ENCODE measurements at places on chromosomes 7 and 10.

DNA sequence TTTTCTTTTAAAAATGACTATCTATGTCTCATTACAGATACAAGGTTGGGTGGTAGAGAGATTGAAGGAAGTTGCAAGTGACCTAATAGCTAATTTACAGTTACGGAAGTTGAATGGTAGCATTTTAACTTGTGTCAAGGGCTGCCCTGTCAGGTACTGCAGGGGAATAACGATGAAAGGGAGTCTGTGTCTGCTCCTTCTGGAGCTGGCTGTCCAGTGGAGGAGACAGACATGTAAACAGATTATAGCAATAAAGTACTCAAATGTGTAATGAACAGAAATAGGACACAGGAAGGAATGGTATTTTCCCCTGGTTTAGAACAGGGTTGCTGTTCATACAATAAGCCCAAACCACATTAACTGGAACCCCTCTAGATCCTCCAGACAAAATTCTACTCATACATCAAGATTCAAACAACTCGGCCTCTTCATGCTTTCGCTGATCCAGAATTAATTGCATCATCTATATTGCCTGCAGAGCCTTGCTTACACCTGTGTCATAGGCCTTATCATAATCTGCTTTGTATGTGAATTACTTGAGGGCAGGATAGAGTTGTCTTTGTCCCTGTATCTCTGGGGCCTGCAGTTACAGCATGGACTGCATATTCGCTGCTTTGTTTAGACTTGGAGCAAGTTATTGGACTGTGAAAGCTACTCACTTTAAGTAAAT lies 42.8 kb downstream of the AUTS2 start:
- no peak for DNase-seq

DNA sequence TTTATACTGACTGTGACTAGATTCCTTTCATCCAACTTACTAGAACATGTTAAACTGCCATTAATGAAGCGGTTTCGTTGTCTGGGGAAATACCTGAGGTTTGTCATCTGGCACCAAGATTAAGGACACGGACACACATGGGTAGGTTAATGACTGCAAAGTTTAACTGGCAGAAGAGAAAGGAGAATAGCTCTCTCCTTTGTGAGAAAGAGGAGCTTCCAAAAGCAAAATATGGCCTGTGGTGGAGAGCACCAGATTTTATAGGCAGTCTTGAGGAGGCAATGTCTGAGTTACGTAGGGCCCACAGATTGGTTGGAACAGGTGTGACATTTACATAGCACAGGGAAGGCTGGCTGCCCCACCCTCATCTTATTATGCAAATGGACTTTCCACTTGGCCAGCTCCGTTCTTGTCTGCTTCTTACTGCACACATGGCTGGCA lies 1193.0 kb upstream of the CELF2 start:
- no peak for DNase-seq

- no peak for DNase-seq
Measured at GRCh38 chr10:3785851-3786271, 852 bp upstream of the KLF6 start.

- no peak for DNase-seq
Measured at GRCh38 chr7:51482976-51483375, 166.4 kb upstream of the COBL start.

DNA sequence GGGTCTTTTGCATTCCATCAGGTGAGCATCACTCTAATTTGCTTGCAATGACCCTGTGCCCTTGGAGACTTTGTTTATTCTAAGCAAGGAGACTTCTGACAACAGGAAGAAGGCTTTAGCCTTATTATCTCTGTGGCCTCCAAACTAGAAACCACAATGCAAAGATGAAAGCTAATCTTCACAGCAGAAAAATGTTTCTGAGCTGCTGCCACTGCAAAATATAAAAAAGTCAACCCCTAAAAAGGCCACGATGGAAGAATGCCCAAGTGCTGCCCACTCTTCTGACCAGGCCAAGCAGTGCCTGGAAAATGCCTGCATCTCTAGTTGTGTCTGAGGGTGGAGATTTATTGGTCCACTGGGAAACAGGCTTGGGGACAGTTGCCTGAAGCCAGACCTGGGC lies 299.9 kb downstream of the C7orf25 start:
- DNase-seq: no peak

GRCh38 chr10:57098146-57098545 lies 737.1 kb upstream of the ZWINT start:
- no peak for DNase-seq

GRCh38 chr7:5694221-5694754 lies 87.2 kb downstream of the RNF216 start:
- DNase-seq: no peak

- DNase-seq: no peak
Measured at GRCh38 chr7:143188994-143189393, 5.8 kb downstream of the TAS2R39 start.

DNA sequence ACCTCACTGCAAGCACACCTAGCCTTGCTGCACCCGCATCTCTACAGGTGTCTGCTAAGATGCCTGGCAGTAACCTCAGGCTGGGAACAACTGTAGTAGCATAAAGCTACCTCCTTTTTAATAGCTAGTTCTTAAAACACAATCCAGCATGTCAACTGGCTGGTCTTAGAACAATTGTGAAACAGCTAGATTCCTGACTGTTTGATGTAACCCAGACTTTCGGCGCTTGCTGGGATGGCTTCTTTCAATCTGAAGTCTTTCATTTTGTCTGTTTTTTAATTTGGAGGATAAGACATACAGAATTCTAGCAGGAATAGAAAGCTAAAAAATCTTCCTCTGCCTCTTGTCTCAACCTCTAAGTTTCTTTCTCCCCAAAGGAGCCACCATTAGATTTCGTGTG lies 59.8 kb downstream of the GSDME start:
- no peak for DNase-seq

DNA sequence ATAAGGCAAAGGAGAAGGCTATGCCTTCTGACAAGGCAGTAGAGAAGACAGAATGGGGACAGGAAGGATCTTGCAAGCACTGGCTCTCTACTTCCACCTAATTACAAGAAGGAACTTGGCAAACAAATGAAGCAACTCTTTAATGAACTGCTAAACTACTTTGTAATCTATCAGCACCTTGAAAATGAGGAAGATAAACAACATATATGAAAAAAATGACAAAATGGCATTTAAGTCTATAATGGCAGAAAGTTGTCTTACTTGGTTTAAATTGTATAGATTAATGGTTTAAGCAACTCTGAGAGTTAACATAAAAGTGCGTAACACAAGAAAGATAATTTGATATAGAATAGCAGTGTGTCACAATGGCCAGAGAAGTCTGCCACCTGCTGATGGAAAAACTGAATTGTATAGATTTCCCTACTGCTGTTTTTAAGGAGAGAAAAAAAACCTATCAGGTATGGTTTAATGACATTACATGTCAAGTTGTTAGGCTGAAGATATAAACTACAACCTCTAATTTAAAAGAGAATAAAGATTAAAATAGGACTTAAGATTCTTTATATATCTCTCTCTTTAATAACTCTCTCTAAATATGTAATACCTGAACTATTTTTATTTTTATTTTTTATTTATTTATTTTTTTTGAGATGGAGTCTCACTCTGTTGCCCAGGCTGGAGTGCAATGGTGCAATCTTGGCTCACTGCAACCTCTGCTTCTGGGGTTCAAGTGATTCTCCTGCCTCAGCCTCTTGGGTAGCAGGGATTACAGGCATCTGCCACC lies 11.8 kb downstream of the NT5C3A start:
- DNase-seq: no peak

- no peak for DNase-seq
Measured at GRCh38 chr7:112880818-112881418, 90.7 kb upstream of the TMEM168 start.

Data from stimulated activated CD4-positive, alpha-beta T cell treated with anti-CD3 and anti-CD28 coated beads, TNF-alpha, amount 100 ng/mL, for 24 hours (primary cell).